ENCODE measurements at places on chromosomes 2 and 18.

- DNase-seq: no peak
Measured at GRCh38 chr2:54597153-54597848, 126.2 kb upstream of the EML6 start.

DNA sequence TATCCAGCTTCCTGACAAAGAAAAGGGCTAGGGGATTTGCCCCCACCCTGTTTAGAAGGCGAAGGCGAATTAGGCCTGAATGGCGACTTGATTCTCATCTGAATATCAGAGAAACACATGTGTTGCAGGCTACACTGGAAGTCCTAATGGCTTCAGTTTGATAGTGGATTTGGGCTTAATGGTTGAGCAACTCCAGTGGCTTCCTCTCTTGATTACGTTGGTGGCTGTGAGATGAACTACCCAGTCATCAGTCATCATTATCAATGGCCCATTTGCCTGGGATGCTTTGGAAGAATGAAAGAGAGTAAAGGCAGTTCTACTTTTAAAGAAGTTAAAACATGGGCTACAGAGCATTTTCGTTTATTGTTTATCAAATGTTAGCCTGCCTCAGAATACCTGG, 60.9 kb upstream of the IL1R1 start:
- DNase-seq: no peak

GRCh38 chr2:122927197-122927596, 1097.9 kb upstream of the CNTNAP5 start:
- no peak for DNase-seq

GRCh38 chr2:102839668-102840388, 78.0 kb downstream of the TMEM182 start:
- no peak for DNase-seq

DNA sequence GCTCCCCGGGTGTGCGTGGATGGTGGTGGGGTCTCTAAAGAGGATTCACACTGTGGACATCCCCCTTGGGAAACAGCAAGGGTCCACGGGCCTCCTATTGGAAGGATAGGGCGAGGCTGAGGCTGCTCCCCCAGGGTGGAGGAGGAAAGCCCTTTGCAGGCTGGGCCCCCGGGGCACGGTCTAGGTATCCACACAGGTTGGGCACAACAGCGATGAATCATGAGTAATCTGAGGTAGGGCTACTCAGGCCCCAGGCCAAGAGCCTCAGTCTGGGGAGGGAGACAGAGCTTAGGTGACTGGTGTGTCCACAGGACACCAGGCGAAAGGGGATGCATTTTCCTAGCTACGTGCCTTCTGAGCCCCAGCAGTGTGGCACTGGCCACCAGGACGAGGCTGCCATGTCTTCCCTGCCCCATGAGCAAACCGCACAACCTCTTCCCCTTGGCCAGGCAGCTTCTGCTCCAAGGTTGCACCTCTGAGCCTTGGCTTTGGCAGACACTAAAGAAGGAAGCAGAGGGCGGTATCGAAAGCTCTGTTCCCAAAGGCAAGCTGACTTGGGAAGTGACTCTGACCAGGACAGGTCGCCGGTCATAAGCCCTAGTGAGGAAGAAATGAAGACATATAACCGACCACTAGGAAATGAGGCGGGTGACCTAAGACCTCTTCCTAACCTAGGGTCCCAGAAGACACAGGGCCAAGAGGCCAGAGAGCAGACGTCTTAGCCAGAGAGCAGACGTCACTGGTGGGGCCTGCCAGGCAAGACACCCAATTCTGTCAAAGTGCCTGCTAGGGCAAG, 14.6 kb upstream of the SEMA4C start:
- no peak for DNase-seq

DNA sequence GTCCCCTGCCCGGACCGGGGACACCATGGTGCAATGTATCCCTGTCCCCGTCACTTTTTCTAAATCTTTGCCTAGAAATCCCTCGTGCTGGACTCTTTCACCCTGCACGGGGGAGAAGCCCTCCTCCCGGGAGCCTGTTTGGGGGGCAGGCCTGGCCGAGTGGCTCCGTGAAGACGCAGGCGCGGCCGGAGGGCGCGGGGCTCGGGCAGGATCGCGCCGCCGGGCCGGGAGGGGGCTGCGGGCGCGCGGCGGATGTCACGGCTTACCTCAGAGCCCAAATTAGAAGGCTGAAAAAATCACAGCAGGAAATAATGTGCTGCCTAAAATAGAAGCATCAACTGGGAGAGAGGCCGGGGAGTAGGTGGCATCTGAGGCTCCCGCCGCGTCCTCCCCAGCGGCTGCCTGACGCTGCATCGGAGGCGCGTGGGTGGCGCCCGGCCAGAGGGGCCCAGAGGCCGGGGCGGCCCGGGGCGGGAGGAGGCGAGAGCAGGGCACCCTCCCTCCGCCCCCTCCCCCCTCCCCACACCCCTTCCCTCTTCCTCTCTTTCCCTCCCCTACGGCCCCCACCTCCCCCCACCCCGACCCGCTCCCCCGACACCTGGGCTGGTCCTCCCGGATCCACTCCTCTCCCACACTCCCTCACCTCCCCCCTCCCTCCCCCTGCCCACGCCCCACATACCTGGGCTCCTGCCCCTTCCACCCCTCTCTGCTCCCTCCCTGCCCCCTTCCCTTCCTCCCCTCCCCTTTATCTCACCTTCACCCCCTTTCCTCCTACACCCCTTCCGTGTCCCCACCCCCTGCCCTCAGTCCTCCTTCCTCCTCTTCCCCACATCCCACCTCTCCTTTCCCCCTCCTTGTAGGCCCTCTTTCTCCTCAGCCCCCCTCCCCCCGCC, 51.9 kb downstream of the SLC4A1AP start:
- DNase-seq: no peak
